Hematopoietic multipotent progenitor cell treated with erythropoietin and hydrocortisone succinate and interleukin-3 and kit ligand, for 6 days (in vitro differentiated cells): ENCODE measurements at places on chromosomes 16 and 17.

GRCh38 chr17:14672830-14673229, 371.9 kb downstream of the HS3ST3B1 start:
- DNase-seq = peak; percentile 42

DNA sequence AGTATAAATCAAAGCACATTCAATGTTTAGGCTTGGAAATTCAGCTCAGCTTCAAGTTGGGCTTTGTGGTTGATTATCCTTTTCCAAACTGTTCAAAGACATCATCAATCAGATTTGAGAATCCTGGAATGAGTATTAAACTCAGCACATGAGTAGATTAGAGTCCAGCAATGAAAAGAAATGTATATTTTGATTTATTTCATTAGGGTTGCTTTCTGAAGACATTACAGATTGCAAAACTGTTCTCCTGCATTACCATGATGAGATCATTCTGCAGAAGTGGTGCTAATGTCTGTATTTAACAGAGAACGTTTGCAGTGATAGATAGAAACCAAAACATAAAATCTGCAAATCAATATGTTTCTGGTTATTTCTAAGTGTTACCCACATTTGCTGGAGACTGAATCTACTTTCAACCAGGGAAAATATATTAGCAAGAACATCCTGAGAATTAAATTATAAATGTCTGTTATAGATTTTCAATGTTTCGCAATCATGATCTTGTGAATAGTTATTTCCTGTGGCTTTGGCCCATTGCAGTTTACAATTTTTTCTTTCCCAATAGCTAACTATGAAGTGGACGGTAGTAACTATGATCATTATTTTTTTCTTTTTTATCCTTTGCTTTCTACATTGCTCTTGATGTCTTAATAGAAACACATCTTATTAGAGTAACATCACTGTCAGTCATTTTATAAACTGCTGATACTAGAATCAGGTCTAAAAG, 1125.7 kb upstream of the GOT2 start:
- no peak for DNase-seq

DNA sequence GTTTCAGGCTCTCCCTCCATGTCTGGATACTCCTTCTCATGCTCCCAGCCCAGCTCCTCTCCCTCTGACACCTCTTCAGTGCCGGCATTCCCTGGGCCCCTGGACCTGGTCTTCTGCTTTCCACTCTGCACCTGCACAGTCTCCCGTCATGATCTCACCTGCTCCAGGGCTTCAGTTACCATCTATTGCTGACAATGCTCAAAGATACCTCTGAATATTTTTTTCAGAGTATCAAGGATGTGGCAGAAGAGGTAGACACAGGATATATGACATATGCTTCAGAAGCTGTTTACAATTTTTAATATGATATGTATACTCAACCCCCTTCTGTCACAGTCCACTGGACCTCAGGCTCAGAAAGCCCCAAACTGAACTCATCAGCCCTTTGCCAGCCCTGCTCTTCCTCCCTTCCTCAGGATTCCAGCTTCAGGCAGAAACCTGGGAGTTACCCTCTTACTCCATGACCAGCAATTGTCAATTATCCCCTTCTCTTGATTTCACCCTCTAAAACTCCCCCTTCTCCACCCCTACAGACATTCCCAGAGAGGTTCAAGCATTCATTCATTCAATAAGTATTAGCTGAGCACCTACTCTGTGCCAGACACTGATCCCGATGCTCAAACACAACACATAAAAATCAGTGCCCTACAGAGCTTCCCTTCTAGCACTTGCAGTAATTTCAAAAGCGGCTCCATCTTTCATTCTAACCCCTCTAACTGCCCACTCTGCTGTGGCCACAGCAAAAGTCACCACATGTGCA, 7.8 kb upstream of the MLLT6 start:
- no peak for DNase-seq

DNA sequence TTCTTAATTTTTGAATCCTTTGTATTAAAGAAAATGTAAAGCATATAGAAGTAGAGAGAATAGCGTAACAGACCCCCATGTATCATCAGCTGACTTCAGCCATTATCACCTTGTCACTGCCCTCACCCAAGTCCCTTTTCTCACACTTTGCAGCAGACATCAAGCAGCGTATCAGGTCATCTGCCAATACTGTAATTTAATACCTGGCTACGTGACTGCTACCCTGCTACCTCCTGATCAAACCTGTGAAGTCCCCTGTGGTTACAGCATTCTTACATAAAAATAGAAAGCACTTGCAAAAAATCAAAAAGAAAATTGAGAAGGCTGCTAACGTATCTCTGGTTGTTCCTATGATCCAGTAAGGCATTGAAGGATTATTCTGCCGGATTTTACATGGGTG, 96.4 kb downstream of the PLCG2 start:
- no peak for DNase-seq

- DNase-seq = no peak
These were observed 23.4 kb downstream of the RNFT1 start for GRCh38 chr17:59941131-59941530.

DNA sequence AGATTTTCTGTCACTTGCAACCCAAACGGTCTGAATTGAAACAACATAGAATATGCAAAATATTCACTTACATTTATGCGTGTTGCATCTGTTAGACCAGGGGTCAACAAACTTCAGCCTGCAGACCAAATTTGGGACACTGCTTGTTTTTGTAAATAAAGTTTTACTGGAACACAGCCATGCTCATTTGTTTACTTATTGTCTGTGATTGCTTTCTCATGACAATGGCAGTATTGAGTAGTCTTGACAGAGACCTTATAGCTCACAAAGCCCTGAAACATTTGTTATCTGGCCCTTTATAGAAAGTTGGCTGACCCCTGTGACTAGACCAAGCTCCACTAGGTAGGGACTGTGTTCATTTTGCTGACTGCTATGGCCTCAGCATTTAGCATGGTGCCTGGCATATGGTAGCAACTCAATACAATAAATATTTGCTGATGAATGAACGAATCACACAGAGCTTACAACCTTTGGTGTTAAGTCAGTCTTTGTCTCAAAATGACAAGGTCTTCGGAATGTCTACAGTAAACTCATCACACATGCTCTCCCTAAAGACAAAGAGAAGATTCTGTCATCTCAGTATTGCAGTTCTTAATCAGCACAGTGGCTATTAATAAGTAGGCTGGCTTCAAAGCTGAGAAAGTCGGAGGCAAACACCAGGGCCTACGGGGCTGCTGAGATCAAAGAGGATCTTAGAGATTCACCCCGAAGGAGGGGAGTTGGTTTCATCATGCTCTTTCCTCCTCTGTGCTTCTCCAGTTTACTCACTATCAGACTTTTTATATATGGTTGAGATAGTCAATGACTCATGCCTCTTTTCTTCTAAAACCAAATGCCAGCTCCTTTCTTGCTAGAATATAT, 95.2 kb upstream of the AXIN2 start:
- DNase-seq = no peak

GRCh38 chr17:66980896-66981295, 16.4 kb downstream of the CACNG4 start:
- no peak for DNase-seq

GRCh38 chr16:84746875-84747274, 47.1 kb downstream of the USP10 start:
- peak; percentile 45 for DNase-seq

DNA sequence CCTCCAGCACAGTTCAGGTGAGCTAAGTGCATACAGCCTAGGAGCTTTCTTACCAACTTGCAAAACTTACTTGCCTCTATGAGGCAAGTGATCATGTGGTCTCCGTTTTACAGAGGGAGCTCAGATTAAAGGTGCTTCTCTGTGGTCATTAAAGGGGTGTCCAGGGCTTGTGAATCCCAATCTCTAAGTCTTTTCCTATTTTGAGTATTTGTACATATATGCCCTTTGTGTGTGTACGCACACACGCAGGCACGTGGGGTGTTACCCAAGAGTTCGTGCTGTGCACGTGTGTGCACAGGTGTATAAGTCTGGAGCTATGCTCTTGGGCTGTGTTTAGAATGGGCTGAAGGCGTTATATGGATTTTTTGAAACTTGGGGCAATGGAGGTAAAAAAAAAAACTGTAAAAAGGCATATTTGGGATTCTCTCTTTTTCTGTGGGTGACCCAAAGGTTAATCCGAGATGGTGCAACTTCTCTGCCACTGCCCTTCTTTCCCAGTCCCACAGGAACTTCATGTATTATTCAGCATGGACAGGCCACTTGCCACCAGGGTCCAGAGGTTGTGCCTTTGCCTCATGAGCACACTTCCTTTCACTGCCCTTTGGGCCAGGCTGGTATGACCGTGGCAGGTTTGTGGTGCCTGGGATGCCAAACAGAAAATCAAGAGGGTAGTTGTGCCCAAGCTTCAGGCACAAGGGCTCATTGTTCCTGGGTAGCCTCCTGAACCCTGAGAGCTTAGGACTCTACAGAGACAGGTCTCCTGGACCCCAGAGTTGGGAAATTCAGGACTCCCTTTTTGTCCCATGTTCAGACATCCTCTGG, 1.5 kb downstream of the ABCC3 start:
- DNase-seq = no peak

DNA sequence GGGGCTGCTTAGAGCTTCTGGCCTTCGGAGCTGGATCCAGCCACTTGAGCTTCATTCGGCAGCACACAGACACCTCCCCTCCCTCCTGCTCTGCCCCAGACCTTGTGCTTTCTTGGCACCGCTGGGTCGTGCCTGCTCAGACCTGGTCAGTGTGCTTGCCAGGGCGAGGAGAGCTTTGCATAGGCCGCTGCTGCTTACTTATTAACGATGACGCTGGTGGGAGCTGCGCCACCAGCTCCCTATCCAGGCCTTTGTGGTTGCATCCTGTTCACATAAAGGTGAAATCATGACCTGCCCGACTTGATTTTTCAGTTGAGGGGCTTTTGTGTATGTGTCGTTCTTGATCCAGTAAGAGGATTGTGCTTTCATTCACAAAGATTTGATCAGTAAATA, 101.1 kb downstream of the MSI2 start:
- DNase-seq = no peak
